ENCODE measurements at places on chromosomes 16 and 17.

DNA sequence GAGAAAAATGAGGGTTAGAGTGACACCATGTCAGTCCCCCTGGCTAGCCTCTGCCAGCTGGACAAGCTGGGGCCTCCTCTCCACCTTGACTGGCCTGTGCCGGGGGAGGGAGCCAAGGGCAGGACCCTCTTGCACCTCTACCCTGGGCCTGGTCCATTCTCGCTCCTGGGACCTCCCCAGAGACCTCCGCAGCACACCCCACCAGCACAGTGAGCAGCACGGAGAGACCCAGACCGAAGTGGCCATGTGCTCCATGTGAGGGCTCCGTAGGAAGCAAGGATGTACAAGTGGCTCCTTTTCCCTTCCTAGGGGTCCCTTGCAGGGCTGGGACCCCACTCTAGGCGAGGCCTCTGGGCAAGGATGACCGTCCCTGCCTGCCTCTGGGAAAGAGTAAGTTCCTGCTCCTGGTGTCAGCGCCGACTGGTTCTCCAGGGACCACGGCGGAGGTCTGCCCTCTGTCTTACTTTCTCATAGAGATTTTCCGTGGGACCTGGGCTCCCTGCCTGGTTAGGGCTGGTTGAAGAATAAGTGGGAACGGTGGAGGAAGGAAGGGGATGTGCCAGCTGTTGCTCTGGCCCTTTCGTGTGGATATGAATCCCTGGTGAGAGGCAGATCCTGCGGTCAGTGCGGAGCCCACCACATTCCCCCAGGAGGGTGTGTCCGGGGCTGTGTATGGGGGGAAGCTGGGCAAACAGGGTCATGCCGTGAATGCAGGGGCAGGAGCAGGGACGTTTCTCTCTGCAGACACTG lies 124.2 kb downstream of the METRNL start:
- DNase-seq: no peak

- DNase-seq: no peak
These were observed 5.7 kb downstream of the MGAT5B start for GRCh38 chr17:76873856-76874255.

- DNase-seq: no peak
These were observed 4.9 kb downstream of the OR4D1 start for GRCh38 chr17:58153046-58153445.

GRCh38 chr16:50050802-50051201 lies 15.0 kb upstream of the HEATR3 start:
- no peak for DNase-seq

DNA sequence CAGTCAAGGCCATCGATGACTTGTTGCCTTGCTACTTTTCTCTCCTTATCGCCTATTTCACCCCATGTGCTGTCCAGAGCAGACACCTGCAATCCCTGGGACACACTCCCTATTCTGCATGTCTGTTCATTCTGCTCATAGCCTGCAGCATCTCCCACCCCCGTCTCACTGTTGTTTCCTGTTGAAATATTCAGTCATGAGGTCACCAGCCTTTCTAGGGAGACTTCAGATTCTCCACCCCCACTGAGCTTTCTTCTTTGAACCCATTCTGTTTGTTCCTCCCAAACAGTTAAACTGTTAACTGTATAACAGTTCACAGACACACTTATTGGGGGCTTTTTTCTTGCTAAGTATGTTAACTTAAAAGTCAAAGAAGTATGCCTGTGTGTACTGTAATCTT lies 94.4 kb downstream of the AATF start:
- no peak for DNase-seq

- peak; percentile 22 for DNase-seq
These were observed 51.0 kb downstream of the VAC14 start for GRCh38 chr16:70749681-70750601.
